ENCODE measurements at places on chromosomes 16 and 17.

GRCh38 chr17:29458066-29458465, 67.9 kb downstream of the TAOK1 start:
- peak; percentile 3 for DNase-seq

DNA sequence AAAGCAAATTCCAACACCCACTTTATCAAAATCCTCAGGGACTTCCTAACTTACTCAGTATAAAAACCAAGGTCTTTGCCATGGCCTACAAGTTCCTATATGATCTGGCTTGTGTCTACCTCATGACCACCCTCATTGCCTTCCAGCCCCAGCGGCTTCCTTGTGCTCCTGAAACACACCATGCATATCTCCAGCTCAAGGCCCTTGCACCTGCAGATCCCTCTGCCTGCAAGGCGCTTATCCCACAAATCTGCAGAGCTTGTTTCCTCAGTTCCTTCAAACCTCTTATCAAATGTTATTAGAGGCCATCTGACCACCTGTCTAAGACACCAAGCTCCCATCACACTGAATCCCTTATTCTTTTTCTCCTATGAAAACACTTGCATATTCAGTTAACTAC, 2.6 kb downstream of the BBS2 start:
- no peak for DNase-seq

DNA sequence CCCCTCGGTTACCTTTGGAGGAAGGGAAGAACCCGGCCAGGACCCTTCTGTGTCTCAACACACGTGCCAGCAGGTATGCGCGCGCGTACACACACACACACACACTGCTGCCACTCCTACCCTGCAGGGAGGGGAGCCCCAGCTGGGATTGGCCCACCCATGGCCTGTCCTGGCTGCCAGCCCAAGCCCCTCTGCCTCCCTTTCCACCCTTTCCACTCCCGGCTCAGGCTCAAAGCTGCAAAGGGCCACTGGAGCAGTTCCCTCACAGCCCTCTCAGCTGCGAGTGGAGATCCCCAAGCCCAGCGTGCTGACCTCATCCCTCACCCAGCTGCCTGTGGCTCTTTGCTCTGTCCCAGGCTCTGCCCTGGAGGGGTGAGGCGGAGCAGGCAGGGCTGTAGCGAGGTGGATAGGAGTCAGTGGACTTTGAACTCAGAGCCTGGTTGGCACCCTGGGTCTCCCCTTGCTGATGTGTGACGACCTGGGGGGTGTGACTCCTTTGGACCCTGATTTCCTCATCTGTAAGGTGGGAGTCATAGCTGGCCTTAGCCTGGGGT, 14.5 kb downstream of the KIF19 start:
- no peak for DNase-seq

DNA sequence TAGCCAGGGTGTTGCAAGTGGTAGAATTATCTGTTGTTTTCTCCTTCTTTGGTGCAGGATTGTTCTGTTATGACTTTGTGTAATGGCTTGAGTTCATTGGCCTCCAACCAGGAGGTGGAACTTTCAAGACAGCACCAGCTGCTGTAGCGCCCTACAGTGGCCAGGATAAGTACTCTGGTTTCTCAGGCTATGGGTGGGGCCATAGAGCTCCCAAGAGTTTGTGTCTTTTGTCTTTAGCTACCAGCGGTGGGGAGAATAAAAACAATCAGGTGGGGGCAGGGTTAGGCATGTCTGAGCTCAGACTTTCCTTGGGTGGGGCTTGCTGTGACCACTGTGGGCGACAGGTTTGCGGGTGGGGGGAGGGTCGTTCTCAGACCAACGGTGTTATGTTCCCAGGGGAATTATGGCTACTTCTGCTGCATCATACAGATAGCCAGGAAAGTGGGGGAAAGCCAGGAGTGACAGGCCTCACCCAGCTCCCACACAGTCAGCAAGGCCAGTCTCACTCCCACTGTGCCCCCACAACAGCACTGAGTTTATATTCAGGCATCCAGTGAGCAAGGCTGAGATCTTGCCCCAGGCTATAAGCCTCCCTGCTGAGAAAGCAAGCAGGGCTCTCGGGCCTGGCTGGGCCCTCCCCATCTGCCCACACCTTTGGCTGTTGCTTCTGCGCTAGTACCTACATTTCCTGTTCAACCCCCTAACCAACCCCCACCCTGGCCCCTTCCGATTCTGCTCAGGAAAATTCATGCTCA, 15.4 kb downstream of the ABCA10 start:
- DNase-seq: no peak

DNA sequence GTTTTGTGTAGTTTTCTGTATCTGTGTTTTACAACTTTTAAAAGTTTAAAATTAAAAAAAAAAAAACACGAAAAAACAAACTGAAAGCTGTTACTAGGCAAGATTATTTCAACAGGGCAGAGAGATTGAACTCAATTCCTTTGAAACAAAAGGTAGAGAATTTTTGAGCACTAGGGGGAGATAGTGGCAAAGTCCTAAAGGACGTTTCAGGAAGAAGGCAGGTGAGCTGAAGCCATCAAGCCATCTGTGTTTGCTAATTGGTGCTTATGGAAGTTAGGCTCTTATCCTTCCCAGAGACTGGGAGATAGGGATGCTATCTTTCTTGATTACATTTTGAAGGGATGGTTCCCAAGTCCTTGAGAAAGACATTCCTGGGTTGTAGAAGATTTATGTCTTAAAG, 70.6 kb upstream of the CLEC3A start:
- DNase-seq: no peak

DNA sequence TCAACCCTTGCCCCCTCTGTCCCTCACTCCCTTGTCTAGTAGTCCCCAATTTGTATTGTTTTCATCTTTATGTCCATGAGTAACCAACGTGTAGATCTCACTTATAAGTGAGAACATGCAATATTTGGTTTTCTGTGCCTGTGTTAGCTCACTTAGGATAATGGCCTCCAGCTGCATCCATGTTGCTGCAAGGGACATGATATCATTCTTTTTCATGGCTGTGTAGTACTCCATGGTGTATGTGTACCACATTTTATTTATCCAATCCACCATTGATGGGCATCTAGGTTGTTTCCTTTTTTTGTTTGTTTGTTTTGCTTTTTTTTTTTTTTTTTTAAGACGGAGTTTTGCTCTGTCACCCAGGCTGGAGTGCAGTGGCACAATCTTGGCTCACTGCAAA, 63.0 kb upstream of the HS3ST4 start:
- DNase-seq: no peak

DNA sequence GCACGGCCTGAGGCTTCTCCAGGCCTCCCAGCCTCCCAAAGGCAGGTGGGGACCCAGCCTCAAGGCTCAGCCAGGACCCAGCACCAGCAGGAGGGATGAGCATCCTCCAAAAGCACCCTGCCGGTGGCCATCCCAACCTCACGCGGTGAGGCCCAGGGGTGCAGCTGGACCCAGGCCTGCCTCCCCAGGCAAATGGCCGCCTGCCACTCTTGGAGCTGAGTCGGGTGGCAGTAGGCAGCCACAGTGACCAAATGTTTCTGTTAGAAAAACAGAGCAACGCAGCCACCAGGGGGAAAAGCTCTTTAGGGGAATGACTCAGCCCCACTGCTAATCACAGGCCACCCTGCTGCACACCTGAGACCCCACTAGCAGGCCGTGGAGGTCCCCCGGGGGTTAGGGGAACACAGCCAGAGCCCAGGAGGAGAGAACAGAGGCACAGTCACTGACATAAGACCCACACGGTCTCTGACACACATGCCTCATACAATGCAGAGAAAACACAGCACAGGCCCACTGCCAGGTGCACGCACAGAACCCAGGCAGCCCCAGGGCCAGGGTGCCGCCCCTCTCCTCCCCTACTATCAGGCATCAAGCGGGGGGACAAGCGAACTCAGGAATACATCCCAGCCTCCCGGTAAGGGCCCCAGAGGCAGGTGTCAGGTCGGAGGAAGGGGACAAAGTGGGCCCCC, 12.4 kb downstream of the BCAR1 start:
- DNase-seq: no peak

GRCh38 chr16:4514606-4515005, 24.0 kb downstream of the CDIP1 start:
- no peak for DNase-seq

DNA sequence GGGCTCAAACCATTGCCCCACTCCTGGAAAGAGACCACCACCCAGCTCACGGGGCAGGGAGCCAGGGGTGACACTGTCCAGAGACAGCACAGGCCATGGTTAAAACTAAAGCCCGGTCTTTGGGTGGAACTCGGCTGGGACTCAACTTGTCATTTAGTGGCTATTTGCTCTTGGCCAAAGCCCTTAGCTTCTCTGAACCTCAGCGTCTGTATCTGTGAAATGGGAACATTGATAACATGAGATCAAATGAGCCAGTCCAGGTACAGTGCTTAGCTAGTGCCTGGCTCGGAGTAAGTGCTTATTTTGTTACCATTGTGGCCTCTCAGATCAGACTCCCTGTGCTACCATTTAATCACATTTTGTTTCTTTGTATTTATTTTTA, 48.5 kb downstream of the RTN4RL1 start:
- DNase-seq: no peak

DNA sequence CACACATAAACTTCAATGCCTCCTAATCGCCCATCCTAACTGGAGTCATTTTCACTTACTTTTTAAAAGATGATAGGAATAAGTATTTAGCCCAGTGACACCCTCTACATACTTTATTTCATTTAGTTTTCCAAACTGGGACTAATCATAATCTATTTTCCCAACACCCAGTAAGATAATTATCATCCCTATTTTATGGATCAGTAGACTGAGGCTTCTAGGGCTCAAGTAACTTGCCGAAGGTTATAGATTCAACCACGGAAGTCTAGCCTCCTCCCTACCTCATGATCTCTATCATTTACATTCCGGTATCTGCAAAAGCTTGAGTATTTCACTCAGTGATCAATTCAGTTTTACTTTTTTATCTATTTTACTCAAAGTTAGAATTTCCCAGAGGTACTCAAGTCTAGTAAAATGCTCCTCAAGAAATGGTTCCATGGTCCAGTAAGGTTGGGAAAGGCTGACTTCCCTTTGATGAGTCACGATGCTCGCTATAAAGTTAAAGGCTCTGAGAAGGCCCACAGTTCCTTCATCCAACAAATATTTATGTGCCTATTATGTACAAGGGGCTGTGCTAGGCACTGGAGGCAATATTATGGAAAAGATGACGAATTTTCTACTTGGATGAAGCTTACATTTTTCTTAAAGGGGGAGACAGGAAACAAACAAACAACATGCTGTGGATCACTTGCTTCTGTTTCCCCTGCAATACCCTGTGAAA, 75.1 kb downstream of the TOX3 start:
- no peak for DNase-seq

DNA sequence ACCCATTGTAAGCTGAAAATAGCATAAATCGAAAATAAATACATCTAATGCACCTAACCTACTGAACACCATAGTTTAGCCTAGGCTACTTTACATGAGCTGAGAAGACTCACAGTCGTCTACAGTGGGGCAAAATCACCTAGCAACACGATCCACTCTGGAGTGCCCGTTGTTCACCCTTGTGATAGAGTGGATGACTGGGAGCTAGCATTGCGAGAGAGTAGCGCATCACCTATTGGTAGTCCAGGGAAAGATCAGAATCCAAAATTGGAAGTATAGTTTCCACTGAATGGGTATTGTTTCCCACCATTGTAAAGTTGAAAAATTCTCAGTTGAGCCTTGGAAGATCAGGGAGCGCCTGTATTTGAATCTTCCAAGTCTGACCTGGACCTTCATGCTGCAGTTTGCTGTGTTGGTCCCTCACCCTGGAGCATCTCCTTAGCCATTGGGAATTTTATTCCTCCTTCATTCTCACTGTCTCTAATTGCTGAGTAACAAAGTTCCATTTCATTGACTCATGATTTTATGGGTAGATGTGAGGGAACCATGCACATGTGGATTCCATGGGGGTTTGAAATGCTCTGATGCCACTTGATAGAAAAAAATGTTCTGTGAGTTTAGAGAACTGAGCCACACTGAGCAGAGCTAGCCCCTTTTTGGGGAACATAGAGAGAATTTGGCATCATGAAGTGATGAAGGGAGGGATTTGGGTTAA, 19.6 kb downstream of the AKAP1 start:
- no peak for DNase-seq

GRCh38 chr16:6382924-6383459, 949.7 kb upstream of the RBFOX1 start:
- no peak for DNase-seq

DNA sequence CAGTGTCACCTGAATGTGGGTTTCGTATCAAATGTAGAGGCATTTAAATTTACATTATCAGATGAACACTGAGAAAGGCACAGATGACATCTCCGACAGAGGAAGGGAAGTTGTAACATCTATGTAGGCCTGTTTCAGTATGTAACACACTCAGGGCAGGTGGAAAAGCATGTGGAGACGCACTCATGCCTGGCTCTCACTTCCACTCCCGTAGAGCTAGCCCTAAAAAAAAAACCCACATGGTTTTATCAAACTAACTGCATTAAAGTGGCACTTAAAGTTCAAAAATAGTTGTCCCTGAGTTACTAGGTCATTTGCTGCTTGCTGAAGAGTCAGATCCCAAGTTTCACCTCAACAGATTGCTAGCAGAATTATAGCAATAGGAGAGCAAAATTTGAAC, 6.1 kb upstream of the ANKFY1 start:
- no peak for DNase-seq

- no peak for DNase-seq
These were observed 5.5 kb upstream of the MED11 start for GRCh38 chr17:4725646-4726310.

DNA sequence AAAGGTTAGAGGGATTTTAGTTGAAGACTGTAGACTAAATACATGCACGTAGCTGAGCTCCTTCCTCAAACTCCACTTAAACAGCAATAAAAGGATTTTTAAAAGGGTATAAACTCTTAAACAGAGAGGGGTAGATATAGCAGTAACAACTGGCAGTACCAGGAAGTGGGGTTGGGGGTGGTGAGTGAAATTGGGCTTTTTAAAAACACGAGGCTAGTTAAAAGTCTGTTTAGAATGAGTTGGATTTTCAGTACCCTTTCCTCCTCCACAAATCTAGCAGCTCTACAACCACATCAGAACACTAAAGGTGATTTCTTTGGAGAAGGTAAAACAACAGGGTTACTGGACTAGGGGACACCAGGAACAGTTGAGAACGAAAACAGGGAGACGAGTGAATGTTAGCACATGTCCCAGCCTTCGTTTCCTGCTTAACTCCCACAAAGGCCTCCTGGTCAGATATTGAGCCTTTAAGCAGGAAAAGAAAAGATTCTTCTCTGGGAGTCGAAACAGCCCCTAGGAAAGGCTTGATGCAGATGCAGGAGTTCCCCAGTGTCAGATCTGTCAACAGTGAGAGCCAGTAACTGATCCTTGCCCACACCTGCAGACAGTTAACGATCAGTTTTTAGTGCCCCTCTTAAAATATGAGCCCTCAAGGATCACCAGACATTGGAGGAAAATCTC, 13.8 kb downstream of the NETO2 start:
- DNase-seq: no peak

DNA sequence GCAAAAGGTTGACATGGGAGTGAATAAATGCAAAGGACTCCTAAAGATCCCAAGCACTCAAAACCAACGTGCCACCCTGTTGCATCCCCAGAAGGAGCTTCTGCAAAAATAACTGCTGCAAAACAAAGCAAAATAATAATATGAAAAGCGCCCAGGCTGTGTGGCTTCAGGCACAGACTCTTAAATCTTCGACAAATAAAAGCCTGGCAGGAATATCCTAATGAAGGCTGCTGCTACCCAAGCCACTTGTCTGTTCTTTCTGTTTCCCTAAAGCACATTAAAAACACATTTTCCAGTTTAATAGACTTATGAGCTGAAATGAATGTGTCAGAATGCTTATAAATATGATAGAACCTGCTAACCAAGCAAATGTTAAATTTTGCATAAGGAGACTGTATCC, 154.0 kb downstream of the SLC39A11 start:
- DNase-seq: no peak

- DNase-seq: no peak
These were observed 895 bp downstream of the ANKRD40CL start for GRCh38 chr17:50766222-50767023.

- DNase-seq: no peak
These were observed 19.5 kb downstream of the USP7 start for GRCh38 chr16:8943966-8944759.
